ENCODE measurements at places on chromosomes 1 and 21.

- DNase-seq: no peak
Measured at GRCh38 chr21:38787461-38788274, 18.1 kb upstream of the ETS2 start.

GRCh38 chr1:166166698-166167571 is at the start of gene FAM78B:
TSS of gene FAM78B (minus strand) at chr1:166167001. CDS start at chr1:166166248, 753 bp downstream.
- no peak for DNase-seq

GRCh38 chr1:240663169-240663879 is 51.4 kb upstream of the GREM2 start:
- no peak for DNase-seq

- no peak for DNase-seq
Measured at GRCh38 chr1:235291599-235292091, 36.3 kb downstream of the ARID4B start.

- no peak for DNase-seq
Measured at GRCh38 chr1:109404838-109405237, 7.1 kb upstream of the SORT1 start.

DNA sequence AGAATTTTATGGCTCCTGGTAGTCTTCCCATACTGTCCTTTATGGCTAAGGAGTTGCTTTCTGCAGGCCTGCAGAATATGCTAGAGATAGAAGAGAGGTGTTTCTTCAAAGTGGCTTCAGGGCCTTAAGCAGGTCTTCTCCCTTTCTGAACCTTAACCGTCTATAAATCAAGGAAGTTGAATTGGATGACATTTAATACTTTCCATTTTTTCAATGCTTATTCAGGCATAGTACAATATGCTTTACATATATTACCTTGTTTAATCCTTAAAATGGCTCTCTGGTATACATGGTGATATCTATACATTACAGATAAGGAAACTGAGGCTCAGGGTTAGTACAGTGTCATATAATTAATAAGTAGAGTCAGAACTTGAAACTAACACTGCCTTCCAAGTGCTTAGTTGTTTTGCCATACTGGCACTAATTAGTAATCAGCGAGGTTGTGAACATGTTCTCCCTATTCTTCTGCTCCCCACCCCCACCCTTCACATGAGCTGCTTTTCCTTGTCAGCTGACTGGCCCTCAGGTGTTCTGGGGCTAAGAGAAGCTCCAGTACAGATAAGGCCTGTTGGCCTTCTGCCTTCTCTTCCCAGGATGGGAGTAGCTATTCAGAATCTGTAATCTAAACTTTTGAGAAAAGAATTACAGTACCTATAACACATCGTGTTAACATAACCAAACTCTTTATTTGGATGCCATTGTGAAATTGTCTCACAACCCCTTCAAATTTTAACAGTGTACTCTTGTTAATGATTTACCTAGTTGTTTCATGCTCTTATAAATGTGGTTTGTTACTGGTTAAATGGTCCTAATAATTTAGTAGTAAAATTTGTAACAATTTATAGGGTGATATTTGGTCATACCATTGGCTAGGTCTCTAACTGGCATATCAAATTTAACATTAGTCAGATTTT is 13.6 kb downstream of the NFYC start:
- no peak for DNase-seq

- no peak for DNase-seq
Measured at GRCh38 chr1:238767321-238767720, 619.0 kb upstream of the CHRM3 start.

GRCh38 chr1:172146141-172146850 is 274.2 kb upstream of the C1orf105 start:
- DNase-seq: no peak

- no peak for DNase-seq
Measured at GRCh38 chr1:31765041-31765467, 914 bp upstream of the ADGRB2 start.

DNA sequence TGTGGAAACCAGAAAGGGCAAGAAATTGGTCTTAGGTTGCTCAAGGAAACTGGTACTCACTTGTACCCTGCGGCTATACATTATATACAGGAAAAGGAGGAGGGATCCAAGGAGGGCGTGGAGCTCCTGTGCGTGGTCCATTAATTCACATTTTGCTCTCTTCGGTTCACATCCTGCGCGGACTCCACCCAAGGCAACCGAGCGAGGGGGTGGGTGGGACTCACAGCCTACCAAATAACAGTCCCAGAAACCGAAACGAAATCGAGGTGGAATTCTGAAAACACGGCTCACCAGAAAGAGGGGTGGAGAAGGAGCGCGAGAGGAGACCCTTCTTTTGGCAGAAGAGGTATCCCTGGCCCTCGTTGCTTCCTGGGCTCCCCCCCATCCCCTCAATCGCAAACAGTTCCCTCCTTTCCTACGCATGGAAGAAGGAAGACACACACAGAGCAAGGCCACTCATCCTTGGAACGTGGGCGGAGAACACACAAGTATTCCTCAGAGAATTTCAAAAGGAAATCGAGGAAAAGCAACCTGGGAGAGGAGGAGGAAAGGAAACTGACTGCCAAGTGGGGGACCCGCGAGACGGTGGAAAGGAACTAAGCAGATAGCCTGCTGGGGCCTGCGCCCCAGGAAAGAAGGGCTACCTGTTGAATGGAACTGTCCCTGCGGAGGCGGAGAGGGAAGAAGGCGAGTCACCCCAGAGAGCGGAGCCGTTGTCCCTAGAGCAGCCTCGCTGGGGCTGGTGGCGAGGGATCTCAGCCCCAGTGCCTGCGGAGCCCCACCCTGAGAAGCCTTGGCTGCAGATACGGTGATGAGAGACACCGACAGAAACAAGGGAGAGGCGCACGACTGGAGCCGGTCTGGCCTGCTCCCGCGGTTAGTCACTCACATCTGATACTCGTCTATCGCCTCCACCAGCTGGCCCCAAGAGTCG is 705 bp downstream of the AIDA start:
- DNase-seq: peak; percentile 33

DNA sequence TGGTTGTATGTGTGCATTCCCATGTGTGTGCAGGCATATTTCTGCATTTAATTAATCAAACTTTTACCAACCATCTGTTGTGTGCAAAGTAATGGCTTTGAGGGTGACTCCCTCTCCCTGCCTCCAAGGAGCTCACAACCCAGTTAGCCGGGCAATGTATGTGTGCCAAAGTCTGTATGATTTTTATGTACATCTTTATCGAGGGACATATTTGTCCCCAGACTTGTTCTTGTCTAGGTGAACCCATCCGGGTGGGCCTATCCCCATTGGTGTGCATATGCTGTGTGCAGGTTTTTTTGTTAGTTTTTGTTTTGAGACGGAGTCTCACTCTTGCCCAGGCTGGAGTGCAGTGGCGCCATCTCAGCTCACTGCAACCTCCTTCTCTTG is 1.8 kb downstream of the SYTL1 start:
- no peak for DNase-seq

GRCh38 chr1:235887676-235888075 is 21.0 kb upstream of the LYST start:
- no peak for DNase-seq

DNA sequence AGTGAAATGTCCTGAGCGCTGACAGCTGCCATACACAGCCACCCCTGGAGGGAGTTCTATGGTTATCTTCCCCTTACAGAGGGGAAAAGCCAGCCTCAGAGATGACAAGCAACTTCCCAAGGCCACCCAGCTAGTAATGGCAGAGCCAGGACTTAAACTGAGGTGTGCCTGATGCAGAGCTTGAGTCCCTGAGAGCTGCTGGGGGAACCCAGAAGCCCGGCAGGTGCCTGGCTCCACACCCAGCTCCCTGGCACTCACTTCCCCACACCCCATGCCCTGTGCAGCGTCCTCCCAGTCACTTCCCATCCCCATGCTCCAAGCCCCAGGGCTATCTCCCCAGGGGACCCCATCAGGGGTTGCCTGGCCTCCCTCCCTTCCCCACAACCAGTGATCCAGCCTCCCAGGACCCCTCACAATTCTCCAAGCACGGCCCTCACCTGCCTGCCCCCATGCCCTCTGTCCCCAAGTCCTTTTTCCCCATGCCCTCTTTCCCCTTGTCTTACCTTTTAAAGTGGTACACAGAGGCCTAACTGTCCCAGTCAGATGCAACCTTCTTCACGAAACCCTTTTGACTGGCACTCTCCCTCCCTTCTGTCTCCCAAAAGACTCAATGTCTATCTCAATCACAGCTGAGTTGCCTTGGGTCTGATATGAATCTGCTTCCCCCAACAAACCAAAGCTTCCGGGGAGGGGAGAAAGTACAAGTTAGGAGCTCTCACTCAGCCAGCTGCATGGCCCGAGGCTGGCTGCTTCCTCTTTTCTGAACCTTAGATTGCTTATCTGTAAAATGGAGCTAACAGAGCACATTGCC is 39.8 kb upstream of the LRP8 start:
- DNase-seq: no peak
